Stimulated activated CD8-positive, alpha-beta memory T cell treated with anti-CD3 and anti-CD28 coated beads, Interleukin-7, amount 100 ng/mL, for 1 hour (primary cell): ENCODE measurements at places on chromosomes 4 and X.

GRCh38 chr4:163554870-163555465, 60.5 kb downstream of the TMA16 start:
- no peak for DNase-seq

- no peak for DNase-seq
These were observed 1001.6 kb upstream of the GRID2 start for GRCh38 chr4:91302120-91302519.

DNA sequence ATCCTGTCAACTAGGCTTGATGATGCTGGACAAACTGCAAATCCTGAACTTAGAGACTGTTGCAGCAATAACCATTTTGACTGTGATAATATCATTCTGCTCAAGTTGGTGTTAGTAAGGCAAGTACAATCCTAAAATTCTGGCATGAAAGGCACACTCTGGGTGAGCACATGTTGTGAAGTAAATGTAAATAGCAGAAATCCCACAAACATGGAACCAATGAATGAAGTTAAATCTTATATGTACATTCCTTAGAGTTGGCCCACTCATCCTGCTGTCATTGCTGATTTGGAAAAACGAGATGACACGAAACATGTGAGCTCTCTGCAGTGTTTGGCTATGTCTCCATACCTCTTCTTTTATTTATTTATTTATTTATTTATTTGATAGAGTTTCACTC, 21.0 kb downstream of the RBM47 start:
- no peak for DNase-seq

DNA sequence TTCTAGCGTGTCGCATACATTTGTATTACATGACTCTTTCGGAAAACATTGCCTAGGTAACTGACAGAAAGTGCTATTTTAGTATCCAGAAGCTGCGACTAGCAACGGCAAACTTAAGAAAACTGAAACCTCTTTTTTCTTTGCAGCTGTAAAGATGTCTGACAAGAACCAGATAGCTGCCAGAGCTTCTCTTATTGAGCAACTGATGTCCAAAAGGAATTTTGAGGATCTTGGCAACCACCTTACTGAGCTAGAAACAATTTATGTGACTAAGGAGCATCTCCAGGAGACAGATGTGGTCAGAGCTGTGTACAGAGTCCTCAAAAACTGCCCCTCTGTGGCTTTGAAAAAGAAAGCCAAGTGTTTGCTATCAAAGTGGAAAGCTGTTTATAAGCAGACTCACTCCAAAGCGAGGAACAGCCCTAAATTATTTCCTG, 9.4 kb downstream of the TCEANC start:
- DNase-seq, result no peak

DNA sequence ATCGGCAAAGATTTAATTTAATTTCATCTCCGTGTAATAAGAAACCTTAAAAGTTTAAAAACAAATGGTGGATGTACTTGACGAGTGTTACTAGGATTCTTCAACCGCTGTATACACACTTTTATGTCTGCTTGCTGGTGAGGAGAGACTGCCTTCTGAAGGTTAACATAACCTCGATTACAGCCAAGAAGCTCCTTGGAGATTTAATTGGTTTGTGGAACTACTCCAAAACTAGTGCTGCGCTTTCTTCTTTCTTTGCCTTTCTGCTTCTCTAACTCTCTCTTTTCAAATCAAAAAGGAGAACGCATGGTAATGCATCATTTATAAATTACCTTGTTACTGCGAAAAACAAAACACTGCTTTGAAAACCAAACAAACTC, 109.0 kb downstream of the ANTXR2 start:
- DNase-seq, result no peak

GRCh38 chr4:801436-802124, 24.3 kb downstream of the CPLX1 start:
- DNase-seq, result no peak

DNA sequence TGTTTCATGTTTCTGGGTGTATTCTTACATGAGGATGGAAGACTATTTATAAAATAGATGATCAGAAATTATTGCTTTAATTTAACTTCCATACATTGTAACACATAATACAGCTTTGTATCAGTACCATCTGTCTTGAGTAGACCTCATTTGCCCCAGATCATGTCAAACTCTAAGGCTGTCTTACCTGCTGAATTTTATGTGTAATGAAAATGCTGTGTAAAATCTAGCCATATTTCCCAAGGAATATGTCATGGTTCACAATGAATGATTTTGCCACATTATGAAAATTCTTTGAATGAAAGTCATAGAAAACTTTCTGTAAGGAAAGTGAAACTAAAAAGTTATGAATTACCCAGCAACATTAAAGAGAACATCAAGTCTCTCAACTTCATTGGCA, 7.4 kb downstream of the BDH2 start:
- DNase-seq, result no peak

DNA sequence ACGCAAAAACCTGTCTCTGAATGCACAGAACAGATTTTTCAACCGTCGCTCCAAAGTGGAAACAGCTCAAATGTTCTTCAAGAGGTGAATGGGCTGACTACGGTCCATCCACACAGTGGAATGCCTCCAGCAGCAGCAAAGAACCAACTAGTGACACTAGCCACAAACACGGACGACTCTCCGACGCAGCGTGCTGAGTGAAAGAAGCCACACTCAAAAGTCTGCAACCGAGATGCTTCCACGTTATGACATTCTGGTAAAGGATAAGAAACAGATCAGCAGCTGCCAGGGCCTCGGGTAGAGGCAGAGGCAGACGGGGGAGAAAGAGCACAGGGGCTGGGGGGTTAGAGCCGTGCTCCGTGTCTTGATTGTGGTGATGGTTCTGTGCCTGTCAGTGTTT, 125.2 kb downstream of the AFAP1 start:
- DNase-seq, result no peak

GRCh38 chr4:106588891-106589290, 220.3 kb upstream of the GIMD1 start:
- no peak for DNase-seq

DNA sequence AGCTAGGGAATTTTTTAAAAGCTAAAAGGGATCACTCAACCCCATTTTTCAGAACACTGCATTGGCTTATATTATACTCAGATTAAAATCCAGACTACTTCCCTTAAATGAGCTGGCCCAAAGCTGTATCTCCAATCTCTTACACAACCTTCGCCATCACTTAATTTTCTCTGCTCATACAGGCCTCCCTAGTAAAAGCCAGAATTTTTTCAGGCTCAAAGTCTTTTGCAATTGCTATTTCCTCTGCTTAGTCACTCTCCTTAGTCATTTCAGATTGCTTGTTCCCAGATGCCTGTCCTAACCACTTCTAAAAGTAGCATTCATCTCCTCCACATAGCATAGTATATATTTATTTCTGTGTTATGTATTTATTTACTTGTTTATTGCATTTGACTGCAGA, 1587.9 kb upstream of the ADGRL3 start:
- no peak for DNase-seq

GRCh38 chr4:131441004-131441688, 1707.9 kb upstream of the PCDH10 start:
- DNase-seq, result no peak

DNA sequence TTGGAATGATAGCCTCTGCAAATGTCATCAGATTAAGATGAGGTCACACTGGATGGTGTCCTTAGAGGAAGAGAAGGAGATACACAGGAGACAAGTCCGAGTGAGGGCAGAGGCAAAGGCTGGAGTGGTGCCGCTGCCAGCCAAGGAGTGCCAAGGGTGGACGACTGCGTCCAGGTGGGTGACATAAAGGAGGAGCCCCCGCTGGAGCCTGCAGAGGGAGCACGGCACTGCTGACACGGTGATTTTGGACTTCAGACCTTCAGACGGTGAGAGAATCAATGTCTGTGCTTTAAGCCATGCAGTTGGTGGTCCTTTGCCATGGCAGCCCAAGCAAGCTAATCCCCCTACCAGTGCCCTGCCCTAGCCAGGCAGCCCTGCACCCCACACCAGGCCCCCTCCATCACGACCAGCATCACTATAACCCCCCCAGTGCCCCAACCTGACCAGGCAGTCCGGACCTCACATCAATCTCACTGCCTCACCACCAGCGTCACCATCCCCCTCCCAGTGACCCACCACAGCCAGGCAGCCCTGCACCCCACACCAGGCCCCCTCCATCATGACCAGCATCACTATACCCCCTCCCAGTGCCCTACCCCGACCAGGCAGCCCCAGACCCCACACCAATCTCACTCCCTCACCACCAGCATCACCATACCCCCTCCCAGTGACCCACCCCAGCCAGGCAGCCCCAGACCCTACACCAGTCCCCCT, 130.0 kb downstream of the HMX1 start:
- no peak for DNase-seq

DNA sequence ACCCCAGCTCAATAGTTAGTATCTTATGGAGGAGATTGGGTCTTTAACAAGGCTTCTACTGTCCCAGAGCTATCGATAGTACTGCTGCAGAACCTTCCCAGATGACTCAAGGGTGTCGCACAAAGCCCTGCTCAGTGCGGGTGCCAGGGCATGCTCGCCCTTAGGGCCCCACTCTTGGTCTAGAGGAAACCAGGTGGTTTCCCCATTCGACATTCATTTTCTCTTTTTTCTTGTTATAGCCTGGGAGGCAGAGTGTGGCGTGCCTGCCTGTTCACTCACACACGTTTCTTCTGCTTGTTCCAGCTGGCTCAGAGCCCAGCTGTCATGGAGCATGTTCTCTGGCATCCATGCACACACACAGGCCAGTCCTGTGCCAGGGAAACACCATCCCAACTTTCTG, 144.5 kb downstream of the SMIM20 start:
- DNase-seq, result no peak

DNA sequence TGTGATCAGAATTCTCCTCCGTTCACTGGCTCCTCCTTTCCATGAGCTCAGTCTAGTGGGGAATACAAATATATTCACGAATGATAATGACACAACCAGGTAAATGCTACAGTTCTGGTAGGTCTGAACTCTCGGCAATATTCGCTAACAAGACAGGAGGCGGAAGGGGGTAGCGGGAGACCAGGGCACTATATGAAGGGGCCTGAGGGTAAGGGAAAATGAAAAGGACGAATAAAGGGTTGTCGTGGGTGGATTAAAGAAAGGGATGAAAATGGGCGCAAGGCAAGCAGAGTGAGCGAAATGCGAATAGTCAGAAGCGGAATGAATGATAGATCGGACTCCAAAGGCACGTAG, 743 bp downstream of the NKAP start:
- DNase-seq, result no peak

DNA sequence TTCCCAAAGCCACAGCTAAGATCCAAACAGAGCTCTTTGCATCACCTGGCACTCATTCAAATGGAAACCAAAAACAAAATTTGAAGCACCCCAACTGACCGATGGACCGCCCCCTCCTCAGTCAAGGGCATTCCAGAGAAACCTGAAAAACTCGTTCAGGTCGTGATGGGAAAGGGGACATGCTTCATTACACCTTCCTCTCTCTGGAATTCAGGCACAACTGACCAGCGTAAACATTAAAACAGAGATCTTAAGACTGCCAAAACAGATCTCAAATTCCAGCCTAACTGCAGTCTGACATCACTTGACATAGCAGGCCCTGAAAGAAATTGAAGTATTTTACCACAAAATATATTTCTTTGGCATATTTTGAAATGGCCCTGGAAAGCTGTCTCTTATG, 28.5 kb downstream of the PTTG2 start:
- DNase-seq, result no peak

DNA sequence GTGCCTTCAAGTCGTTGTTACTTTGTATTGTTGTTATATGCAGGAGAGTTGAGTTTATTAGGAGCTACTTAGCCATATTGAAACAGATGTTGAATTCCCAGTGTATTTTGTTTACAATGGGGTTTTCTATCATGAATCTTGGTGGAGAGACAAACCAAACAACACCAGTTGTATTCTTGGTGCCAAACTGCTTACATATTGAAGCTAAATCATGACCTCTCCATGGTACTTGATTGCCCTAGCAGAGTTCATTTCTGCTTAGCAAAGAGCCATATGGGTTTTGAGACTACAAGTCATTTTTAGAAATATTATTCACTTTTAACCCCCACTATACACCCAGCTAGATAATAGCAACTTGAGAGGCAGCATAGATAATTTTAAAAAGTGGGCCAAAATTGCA, 85.4 kb downstream of the ADGRG4 start:
- DNase-seq, result no peak

GRCh38 chr4:75126058-75126457, 193.1 kb downstream of the PARM1 start:
- DNase-seq, result no peak

- no peak for DNase-seq
These were observed 4.6 kb upstream of the SOWAHD start for GRCh38 chrX:119753639-119754257.

GRCh38 chr4:185359767-185360446, 35.8 kb downstream of the LRP2BP start:
- no peak for DNase-seq

- DNase-seq, result no peak
These were observed 92.4 kb downstream of the HPGD start for GRCh38 chr4:174429701-174430410.

- no peak for DNase-seq
These were observed 44.8 kb upstream of the CDKN2AIP start for GRCh38 chr4:183399616-183400015.

- DNase-seq, result no peak
These were observed 18.3 kb upstream of the STX18 start for GRCh38 chr4:4560136-4560535.

DNA sequence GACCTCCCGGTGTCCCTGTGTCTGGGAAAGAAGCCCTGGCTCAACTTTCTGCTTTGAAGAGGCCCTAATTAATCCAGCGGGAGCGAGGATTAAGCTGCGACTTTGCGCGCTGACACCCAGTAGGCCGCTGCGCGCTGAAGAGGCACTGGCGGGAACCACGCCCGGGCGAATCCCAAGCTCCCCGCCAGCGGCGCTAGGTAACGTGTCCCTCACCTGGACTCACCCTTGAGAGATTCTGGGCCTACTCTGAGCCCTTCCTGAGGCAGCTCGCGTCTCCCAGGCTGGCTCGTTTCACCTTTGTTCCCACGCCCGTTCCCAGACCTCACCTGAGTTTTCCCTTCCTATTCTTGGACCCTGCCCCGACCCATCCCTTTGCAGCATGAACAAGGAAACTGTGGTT, 616 bp upstream of the KLHL34 start:
- DNase-seq, result no peak

DNA sequence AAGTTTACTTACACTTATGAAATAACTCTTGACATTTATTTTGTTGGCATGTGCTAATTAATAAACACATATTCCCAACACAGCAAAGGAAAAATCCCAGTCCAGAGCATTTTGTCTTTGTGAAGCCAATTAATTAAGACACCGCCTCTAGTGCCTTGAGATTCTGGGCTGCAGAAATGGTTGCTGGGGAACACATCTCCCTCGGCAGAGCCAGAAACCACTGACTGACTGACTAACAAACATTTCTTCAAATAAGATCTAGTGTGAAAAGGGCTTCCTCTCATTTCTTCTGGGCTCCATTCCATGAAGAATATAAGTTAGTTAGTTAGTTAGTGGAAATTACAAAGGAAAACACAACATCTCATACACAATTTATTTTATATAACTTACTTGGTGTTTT, 28.4 kb upstream of the NAP1L5 start:
- DNase-seq, result no peak

- DNase-seq, result no peak
These were observed 28.5 kb upstream of the WNK3 start for GRCh38 chrX:54386314-54386713.

- DNase-seq, result no peak
These were observed 589 bp upstream of the NEUROG2 start for GRCh38 chr4:112516471-112517066.
